ENCODE measurements at places on chromosomes 3 and 15.

GRCh38 chr15:82549199-82549665 lies 9.0 kb upstream of the RPS17 start:
- DNase-seq, result no peak

DNA sequence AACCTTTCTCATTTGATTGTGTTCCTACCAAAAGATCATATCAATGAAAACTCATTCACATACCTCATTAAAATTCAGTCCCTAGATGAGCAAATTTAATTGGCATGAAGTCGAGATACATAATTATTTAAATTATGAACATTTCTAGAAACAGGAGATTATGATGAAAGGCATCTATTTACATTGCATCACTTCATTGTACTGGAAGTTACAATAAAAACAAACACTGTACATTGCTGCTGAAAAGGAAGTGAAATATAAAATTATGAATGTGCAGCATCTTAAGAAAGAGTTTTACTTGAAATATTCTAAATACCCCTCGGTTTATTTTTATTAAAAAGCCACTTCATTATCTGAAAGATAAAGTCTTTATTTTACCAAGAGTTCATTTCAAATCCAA lies 163.4 kb upstream of the ZNF385D start:
- DNase-seq, result no peak

GRCh38 chr3:114743746-114744485 lies 403.2 kb downstream of the ZBTB20 start:
- no peak for DNase-seq

- no peak for DNase-seq
Observed at GRCh38 chr3:78287085-78287484, 1247.2 kb downstream of the ROBO2 start.

GRCh38 chr3:24487325-24488262 lies 7.1 kb downstream of the THRB start:
- no peak for DNase-seq

- DNase-seq, result no peak
Observed at GRCh38 chr15:51267703-51268083, 70.7 kb downstream of the CYP19A1 start.

DNA sequence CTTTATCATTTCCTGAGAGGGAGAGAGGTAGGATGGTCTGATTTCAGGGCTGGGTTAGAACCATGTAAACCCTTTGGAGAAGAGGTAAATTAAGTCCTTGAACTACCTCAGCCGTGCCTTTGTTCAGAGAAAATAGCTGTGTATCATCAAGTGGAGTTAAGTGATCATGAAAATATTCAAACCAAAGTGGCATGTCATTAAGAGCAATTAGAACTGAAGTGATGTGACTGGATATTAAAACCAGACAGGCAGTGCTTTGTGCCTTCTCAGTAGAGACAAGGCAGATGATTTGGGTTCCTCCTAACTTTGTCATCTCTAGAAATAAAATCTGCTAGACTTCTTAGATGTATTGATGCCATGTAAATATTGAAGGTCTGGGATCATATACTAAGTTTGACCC lies 171.5 kb downstream of the IL5RA start:
- no peak for DNase-seq

DNA sequence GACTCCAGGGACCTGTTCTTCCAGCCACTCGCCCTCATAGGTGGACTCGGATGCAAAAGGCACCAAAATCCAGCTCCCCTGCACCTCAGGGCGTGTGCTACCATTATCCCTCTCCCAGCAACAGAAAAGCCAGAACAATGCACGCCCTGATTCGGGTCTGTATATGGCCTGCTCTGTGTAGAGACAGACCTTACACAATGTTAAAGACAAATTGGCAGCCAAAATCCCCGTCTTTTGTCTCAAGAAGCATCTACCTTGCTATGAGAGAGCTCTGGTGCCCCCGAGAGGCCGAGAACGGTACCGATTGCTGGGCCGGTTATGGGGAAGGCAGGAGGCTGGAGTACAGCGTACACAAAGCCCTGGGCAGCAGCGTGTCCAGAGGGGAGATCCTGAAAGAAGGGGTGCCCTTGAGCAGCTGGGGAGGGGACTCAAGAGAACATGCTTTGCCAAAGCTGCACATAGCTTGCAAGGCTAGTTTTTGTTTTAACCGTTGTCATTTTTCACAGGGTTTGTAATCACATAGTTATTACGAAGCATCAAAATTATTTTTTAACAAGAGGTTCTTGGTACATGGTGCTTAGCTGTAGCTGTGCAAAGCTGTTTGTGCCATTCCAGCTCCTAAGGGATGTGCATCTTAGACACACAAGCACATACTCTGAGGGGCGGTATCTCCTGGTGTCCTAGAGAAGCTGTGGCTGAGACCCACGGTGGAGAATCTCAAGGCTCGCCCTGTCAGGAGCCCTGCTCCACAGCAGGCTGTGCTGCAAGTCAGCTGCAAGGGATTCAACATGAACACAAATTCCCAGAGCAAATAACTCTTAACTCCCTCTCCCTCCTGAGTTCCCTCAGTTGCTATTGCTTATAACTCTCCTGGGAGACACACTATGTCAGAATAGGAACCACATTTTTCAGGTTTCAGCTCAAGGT lies 461.5 kb upstream of the PPP2R3A start:
- DNase-seq, result peak; percentile 25
